Activated T-cell treated with anti-CD3 and anti-CD28 coated beads, Interleukin-2, amount 50 U/mL, for 72 hours (primary cell): ENCODE measurements at places on chromosomes 2 and 18.
A peak's percentile ranks its signal among the peaks of the same experiment; 100 is the strongest.

DNA sequence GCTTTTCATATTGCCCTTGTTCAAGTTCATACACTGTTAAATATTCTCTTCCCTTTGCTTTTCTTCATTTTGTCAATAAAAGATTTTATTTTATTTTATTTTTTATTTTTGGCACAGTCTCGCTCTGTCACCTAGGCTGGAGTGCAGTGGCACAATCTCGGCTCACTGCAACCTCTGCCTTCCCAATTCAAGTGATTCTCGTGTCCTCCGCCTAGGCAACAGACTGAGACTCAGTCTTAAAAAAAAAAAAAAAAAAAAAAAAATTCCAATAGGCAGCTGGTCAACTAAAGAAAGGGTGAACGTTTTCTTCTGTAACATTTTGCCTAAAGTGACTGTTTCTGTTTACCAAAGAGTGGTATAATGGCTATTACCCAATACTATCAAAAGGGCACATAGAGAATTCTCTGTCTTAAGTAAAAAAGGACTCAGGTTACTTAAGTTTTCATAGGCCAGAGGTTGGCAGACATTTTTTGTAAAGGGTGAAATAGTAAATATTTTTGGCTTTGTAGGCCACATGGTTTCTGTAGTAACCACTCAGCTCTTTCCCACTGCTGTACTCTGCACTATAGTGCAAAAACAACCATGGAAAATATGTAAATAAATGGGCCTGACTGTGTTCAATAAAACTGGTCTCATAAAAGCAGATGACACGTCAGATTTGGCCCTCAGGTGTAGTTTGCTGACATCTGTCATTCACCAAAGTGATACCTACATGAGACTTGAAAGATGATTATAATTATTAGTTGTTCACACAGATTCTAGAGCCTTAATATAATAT is 113.4 kb downstream of the MIB1 start:
- DNase-seq = no peak

DNA sequence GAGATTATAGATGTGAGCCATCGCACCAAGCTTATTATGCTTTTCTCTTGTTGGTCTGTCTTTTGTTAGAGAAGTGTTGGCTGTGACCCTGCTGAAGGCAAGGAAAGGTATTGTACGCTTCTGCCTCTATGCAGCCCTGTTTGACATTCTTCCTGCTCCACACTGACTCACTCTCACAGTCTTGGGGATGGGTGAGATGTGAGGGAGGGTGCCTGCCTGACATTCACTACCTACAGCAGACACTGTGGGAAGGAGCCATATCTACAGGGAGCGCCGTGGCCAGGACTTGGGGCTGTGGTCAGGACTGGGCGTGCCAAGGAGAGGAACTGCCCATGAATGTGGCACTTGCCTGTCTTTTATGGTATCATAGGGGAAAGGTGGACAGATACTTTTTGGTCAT is 43.9 kb upstream of the FHL2 start:
- DNase-seq = no peak

- no peak for DNase-seq
Observed at GRCh38 chr2:109726379-109727270, 67.5 kb upstream of the RGPD5 start.

- DNase-seq = no peak
Observed at GRCh38 chr2:8421658-8422449, 260.0 kb upstream of the ID2 start.

DNA sequence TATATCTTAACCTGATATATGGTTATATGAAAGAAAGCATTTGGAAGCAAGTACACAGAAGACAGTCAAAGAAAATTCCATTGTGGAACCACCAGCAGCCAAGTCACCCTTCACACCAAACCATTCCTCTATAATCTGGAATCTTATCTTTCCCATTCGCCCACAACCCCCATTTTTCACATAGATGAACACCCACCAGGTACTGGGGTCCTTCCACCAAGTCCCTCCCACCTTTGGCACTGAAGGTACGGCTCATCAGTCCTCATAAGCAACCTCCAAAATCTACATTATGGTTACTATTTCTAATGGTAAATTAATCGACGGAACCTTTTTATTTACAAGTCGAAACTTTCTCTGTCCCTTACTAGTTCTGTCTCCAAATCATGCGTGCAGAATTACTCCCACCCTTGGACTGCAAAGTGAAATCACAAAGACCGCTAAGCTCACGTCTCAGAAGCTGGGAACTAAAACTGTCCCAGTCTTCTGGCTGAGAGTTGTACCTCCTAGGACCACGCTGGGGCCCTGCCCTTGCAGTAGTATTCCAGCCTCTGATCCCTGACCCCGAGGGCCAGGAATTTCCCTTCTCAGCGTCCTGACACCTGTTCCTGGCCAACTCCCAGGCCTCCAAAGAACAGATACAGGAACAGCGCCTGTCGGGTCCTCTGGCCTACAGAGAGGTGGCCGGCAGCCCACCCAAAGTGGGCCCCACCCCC is 702 bp downstream of the OLA1 start:
- no peak for DNase-seq

- no peak for DNase-seq
Observed at GRCh38 chr18:45755934-45756333, 32.0 kb downstream of the SLC14A1 start.

GRCh38 chr2:173708806-173709205 is 256.4 kb downstream of the SP3 start:
- DNase-seq = no peak

GRCh38 chr2:96111257-96111640 is 5.1 kb downstream of the ADRA2B start:
- DNase-seq = no peak

DNA sequence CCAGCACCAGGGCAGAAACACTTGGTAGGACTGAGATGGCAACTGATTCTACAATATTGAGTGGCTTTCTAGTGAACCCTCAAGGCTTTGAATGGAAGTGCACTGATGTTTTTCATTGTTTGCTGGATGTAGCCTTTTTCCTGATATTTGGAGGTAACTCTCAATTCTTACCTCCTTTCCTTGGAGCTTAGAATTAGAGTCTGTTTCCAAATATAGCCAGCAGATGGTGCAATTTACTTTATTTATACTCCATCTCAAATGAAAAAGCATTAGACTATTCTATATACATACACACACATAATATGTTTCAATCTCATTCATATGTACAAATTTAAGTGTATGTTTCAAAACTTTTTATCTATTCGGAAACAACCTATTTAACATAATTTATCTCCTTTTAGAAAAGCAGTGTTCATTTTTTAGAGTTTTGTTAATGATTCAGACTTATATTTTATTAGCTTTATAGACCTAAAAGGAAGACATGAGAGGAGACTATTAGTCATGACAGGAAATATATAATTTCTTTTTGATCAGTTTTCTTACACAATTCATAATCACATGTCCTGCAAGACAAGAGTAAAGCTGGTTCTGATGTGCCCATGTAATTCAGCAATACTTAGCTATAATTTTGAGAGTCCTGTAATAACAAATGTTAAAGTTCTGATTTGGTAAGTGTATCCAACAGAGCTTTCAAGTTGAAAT is 124.8 kb downstream of the NUP35 start:
- DNase-seq = no peak

GRCh38 chr2:142825861-142826260 is 51.6 kb upstream of the KYNU start:
- DNase-seq = no peak

GRCh38 chr2:9532421-9532820 is 23.2 kb downstream of the ADAM17 start:
- no peak for DNase-seq

GRCh38 chr2:12721566-12722446 is 5.1 kb downstream of the TRIB2 start:
- peak; percentile 19 for DNase-seq

- DNase-seq = no peak
Observed at GRCh38 chr2:184530959-184531358, 67.4 kb upstream of the ZNF804A start.

DNA sequence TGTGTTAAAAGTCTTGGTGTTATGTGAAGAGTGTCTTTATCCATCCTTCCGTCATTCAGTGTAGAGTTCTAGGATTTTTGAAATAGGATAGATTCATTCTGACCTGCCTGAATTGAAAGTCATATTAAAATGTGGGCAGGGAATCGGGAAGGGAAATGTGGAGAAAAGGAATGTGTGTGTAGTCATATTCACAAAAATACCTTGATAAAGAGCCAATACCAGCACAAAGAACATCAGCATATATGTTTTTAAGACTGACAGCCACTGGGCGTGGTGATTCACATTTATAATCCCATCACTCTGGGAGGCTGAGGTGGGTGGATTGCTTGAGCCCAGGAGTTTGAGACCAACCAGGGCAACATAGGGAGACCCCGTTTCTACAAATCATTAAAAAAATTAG is 188.1 kb downstream of the CAMKMT start:
- DNase-seq = no peak

DNA sequence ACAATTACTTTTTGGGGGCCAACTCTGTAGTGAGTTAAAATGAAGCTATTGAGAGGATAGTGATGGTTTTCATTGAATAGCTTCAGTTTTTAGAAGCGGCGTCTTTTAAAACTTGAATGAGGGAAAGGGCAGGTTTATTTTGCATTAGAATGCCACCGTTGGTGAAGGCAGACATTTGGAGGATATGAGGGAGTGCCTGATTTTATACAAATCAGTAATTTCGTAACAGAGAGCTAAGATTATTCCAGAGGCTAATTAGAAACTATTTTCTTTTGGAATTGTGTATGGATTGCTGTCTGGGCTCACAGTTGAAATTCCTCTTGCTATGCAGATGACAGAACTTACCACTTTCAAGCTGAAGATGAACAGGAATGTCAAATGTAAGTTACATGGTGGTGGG is 67.6 kb downstream of the ITGB1BP1 start:
- no peak for DNase-seq

DNA sequence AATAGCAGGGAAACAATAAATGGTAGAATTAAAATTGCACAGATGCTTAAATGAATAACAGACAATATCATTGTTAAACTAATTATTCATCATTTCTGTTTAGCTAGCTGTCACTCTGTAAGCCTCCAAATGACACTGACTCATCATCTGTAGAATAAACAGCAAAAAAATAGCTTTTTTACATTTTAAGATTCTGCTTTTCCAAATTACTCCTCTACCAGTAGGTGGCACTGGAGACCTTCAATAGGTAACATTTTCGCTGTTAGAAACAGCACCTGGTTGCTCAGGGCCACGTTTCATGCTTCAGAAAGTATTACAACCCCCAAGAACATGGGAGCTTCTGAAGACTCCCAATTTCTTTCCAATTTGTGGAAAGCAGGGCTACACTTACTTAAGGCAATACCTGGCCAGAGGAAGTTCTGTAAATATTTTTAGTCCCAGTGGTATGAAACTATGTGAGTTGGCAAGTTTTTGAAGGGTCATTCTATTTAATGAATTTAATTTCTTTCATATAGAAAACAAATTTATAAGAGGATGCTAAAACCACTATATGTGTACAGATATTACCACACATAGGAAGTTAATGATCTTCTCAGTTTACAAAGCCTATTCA is 45.4 kb downstream of the TTN start:
- DNase-seq = peak; percentile 27

DNA sequence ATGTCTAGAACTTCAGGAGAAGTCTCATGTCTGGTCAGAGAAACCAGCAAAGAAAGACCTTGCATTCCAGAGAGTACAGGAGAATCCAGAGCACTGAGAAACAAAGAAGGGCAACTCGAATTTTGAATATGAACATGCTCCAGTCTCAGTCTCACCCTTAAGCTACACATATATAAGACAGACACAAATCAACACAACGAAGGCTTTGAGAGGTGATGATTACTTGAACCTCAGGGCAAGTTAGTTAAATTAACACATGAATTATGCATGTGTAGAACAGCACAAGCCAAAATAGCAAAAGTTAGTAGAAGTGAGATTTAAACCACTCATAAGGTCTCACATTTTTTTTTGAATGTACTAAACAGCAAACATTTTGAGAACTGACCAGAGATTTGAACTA is 29.0 kb upstream of the DOK6 start:
- no peak for DNase-seq

GRCh38 chr2:11092701-11093335 is 62.4 kb upstream of the SLC66A3 start:
- DNase-seq = no peak

- peak; percentile 81 for DNase-seq
Observed at GRCh38 chr2:70083344-70084156, 3.7 kb upstream of the PCBP1 start.

- DNase-seq = no peak
Observed at GRCh38 chr2:204065566-204065965, 129.0 kb downstream of the ICOS start.

DNA sequence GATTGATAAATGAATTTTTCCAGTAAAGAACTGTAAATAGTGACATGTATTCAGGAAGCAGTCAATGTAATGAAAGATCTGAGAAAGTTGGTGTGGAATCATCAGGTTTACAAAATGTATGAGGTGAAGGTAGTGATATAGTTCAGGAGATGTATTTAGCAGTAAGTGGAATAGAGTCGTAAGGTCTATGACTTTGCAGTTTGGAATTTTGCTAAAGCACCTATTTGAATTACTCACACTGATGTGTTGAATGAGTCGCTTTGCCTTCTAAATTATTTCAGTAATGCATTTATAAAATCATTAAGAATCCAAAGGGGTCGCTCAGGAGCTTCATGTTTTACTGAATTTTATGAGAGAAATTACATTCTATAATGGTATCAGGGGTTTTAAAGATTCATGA is 713.7 kb downstream of the DSC3 start:
- DNase-seq = no peak

DNA sequence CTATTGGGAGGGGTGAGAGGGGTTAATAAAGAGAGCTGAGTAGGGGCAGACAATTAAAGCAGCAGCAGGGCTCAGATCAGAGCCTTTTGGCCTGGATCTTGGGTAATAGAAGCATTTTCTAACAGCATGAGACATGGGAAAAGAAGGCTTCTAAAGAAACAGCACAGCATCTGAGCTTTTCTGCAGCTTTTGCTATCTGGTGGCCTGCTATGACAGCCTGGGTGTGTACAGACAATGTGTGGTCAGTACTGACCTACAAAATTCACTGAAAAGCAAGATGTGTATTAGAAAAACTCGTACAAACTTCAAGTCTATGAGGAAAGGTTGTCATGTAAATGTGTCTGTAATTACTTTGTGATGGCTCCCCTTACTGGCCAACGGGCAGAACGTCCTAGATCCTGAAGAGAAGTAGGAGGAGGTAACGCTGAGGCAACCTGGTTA is 95.6 kb downstream of the GALNT3 start:
- DNase-seq = peak; percentile 5

DNA sequence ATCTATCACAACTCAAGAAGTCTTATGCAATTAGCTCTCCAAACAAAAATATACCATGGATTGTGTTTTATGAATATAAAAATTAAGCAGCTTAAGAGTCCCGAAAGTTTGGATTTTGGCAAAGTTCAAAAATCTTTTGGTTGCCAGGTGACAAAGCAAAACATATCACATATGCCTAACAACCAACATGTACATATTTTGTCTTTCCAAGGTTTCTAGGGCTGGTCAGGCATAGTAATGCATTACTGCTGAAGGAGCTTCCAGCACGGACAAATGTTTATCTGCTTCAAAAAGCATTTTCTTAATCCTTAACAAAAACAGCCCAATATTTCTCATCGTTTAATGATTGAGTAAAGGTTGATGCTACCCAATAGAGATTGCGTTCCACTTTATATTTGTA is 1327.1 kb upstream of the ZEB2 start:
- no peak for DNase-seq

GRCh38 chr18:6719098-6719846 is 10.2 kb upstream of the ARHGAP28 start:
- no peak for DNase-seq
